Osteocyte (in vitro differentiated cells): ENCODE measurements at places on chromosomes 1 and 21. TPM values are rescaled to one million over a fixed set of nuclear protein-coding genes. Genes with fewer than 3 reads are reported as not detected.

HAO2 gene
- total RNA-seq, result not detected in 2 replicates

DNA sequence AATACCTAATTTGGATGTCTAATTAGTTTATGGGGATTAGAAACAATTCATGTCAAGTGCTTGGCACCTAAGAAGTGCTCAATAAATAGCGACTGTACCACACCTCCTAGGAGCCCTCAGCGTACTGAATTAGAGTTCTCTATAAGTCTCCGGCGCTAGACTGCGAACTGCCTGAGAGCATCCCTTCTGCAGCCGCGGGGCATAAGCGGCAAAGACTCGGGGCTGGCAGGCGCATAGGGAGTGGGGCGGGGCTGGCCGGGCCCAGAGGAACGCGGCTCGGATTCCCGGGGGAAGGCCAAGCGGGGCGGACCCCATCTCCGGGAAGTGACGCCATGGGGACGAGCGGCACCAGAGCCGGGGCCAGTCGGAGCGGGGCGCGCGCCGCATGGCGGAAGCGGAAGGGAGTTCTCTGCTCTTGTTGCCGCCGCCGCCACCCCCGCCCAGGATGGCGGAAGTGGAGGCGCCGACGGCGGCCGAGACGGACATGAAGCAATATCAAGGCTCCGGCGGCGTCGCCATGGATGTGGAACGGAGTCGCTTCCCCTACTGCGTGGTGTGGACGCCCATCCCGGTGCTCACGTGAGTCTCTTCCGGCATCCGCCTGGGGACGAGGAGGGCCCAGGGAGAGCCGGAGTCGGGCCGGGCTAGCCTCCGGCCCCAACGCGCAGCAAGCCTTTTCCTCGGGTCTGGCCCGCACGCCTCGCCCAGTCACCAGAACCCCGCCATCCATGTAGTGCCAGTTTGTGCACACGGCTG, at the start of gene TMEM222:
TSS of gene TMEM222 (plus strand) at position 351 of the 756 bp plus-strand sequence. CDS start at position 386, 35 bp downstream.
- H3K27ac ChIP-seq, result peak within 1 kb of the TSS; percentile 91
- peaks cover 29% of the 10 kb centered on the region for H3K4me1 ChIP-seq
- peaks cover 12% of the 10 kb centered on the region for H3K36me3 ChIP-seq
- no peaks in the 10 kb centered on the region for H3K27me3 ChIP-seq

PCP4 gene
- not detected in 2 replicates for total RNA-seq

DNA sequence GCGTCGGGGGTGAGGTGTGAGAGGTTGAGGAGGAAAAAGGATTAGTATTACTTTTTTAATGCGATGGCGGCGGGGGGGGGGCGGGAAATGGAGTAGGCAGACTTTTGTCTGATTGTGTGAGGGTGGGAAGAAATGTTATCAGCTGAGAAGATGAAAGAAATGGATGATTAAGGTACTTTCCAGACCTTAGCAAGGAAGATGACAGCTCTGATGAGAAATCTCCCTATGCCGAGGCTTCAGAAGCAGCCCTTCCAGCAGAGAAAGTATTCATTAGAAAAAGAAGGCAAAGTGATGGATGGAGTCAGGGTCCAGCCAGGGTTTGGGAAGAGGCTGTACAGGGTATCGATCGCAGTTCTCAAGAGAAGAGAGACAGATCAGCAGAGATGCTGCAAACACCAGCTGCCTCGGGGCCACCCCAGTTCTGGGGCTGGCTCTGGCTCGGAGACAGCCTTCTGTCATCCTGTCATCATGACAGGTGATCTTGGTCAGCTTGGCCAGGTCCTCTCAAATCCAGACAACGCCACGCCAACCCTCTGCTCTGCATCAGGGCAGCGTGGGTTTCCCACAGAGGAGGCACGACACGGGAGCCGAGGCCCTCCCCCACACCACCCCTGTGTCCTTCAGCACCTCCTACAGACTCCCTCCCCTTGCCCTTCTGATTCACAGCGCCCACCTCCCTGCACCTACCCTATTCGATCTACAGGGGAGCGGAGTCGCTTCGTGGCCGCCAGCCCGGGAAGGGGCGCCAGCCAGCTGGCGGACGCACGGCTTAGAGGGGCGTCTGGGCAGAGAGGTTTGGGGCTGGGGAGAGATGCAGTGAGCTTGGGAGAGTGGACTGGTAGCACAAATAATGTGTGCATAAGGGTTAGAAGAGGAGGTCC, 674 bp upstream of the ATXN7L2 start:
- H3K27me3 ChIP-seq, result peaks cover 39% of the 10 kb centered on the region
- peak overlapping the region; percentile 88 for H3K4me3 ChIP-seq
- H3K27ac ChIP-seq, result no peak overlapping the region
- no peak for DNase-seq

TMPRSS3 gene
- total RNA-seq, result not detected in 2 replicates

DNA sequence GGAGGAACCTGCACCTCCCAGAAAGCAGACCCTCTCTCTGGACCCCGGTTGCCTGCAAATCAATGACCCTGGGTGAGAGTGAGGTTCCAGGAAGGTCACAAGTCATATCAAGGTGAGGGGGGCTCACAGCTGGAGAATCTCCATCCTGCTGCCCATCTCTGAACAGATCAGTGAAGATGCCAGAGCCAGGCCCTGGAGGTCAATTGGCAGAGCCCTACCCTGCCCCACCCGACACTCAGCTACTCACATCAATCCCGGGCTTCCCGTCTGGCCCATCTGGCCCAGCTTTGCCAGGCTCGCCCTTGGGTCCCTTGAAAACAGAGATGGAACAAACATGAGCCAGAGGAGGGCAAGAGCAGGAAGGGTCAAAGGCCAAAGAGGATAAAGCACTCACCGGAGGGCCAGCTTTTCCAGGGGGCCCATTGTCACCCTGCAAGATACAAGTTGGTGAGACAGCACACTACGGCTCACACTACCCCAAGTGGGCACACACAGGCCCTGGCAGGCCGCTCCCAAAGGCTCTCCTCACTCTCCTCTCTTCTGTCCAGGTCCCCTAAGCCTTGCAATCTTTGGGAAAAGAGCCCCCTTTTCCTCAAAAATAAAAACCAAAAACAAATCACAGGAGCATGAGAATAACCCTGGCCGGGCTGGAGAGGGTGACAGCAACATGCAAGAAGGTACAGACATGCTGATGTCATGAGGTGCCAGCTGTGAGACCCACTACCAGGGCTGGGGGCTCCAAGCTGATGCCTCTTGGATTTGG, 2.9 kb downstream of the COL9A2 start:
- peak; percentile 79 for DNase-seq
- H3K4me1 ChIP-seq, result peaks cover 32% of the 10 kb centered on the region
- H3K4me3 ChIP-seq, result no peak overlapping the region
- no peaks in the 10 kb centered on the region for H3K36me3 ChIP-seq
- no peak overlapping the region for H3K27ac ChIP-seq
- peaks cover 20% of the 10 kb centered on the region for H3K27me3 ChIP-seq

SLFNL1 gene
- total RNA-seq, result 0.29 and 0.30 TPM in 2 replicates

- no peak for DNase-seq
- H3K27ac ChIP-seq, result no peak overlapping the region
- H3K36me3 ChIP-seq, result no peaks in the 10 kb centered on the region
- H3K4me1 ChIP-seq, result peaks cover 23% of the 10 kb centered on the region
Measured at GRCh38 chr1:206508956-206509355, 1.6 kb downstream of the RASSF5 start.

GRCh38 chr1:150234309-150234565, 1.7 kb downstream of the ANP32E start:
- H3K4me3 ChIP-seq, result no peak overlapping the region
- no peak overlapping the region for H3K27ac ChIP-seq
- no peaks in the 10 kb centered on the region for H3K27me3 ChIP-seq
- no peak for DNase-seq

DNA sequence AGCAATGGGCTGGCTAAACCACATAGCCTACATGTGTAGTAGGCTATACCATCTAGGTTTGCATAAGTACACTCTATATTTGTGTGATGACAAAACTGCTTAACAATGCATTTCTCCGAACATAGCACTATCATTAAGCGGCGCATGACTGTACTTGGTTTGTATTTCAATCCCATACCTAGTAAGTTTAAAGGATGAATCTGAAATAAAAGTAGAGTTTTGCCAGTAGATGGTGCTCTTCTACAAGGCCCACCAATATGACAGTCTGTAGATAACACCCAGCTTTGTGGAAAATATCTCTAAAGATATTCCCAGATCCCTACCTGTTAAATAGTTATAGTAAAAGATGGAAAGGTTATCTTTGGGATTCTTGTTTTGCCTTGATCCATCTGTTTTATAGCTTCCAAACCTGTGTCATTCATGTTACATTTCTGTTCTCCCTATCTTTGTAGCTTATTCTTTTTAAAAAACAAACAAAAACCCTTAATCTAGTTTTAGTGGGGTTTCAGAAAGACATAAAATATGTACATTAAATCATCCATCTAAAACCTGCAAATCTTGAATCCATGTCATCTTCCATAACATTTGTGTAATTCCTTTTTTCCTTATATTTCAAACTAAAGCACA, 33.9 kb upstream of the ASPM start:
- no peak overlapping the region for H3K4me3 ChIP-seq
- peaks cover 3% of the 10 kb centered on the region for H3K4me1 ChIP-seq
- no peaks in the 10 kb centered on the region for H3K27me3 ChIP-seq
- DNase-seq, result no peak

GRCh38 chr1:227940791-227941241, 6.9 kb downstream of the WNT9A start:
- H3K4me1 ChIP-seq, result peaks cover 17% of the 10 kb centered on the region
- H3K36me3 ChIP-seq, result peaks cover 7% of the 10 kb centered on the region
- no peaks in the 10 kb centered on the region for H3K27me3 ChIP-seq
- H3K4me3 ChIP-seq, result no peak overlapping the region
- no peak overlapping the region for H3K27ac ChIP-seq

- no peak overlapping the region for H3K4me3 ChIP-seq
- peaks cover 31% of the 10 kb centered on the region for H3K4me1 ChIP-seq
- H3K27me3 ChIP-seq, result no peaks in the 10 kb centered on the region
- DNase-seq, result no peak
- H3K27ac ChIP-seq, result peak overlapping the region; percentile 2
Measured at GRCh38 chr21:16534408-16535101, 804.8 kb downstream of the USP25 start.

DNA sequence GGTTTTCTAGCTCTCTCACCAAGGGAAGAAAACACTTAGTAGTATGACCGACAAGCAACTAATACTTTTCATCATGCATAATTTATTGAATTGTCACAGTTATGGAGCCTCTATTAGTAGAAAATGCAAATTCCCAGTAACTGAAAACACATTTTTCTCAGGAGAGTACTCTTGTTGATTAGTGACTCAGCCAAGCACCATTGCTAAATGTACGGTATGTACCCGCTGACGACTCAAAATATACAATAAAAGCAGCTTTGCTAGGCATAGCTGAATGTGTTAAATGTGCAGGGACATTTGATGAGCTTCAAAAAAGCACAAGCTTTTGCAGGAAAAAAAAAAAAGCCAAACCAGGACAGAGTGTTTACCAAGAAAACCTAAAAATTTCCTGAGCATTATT, 63.9 kb downstream of the WDR64 start:
- no peak for DNase-seq
- no peak overlapping the region for H3K4me3 ChIP-seq
- no peaks in the 10 kb centered on the region for H3K36me3 ChIP-seq
- H3K4me1 ChIP-seq, result peaks cover 11% of the 10 kb centered on the region
- H3K27me3 ChIP-seq, result peaks cover 19% of the 10 kb centered on the region

GRCh38 chr1:58785442-58786058, 1.7 kb upstream of the JUN start:
- H3K27me3 ChIP-seq, result no peaks in the 10 kb centered on the region
- H3K4me3 ChIP-seq, result peak overlapping the region; percentile 89
- no peak for DNase-seq
- H3K36me3 ChIP-seq, result peaks cover 18% of the 10 kb centered on the region
- peak overlapping the region; percentile 98 for H3K27ac ChIP-seq

DNA sequence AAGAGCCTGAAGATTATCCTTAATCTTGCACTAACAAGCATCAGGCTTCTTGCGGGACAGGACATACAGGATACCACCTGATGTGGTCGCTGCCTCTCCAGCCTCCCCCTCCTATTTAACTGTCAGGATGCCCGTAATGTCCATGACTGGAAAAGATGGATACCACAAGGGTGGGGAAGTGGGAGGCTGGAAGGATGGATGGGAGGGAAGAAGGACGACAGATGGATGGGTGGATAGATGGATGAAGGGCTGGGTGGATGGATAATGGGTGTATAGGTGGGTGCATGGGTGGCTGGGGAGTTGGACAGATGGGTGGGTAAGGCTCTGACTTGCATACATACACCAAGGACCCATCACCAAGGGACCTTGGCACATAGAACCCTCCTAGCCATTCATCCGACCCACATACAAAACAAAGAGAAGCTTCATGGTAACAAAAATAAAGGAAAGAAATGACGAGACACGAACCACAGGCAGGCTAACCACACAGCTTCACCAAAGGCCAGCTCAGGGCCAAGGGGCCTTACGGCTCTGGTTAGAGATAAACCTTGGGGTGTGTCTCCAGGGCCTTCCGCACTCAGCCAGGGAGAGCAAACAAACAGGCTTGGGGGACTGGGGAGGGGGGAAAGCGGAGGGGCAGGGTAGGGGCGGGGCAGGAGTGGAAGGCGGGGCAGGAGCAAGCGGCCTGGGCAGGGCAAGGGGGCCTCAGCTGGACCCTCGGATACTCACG, 50.5 kb downstream of the HSPG2 start:
- DNase-seq, result no peak
- H3K4me1 ChIP-seq, result no peaks in the 10 kb centered on the region
- no peaks in the 10 kb centered on the region for H3K27me3 ChIP-seq
- no peak overlapping the region for H3K27ac ChIP-seq

GRCh38 chr21:40421121-40421520, 425.8 kb downstream of the DSCAM start:
- no peak overlapping the region for H3K27ac ChIP-seq
- no peaks in the 10 kb centered on the region for H3K36me3 ChIP-seq
- H3K4me3 ChIP-seq, result no peak overlapping the region
- no peaks in the 10 kb centered on the region for H3K4me1 ChIP-seq

DNA sequence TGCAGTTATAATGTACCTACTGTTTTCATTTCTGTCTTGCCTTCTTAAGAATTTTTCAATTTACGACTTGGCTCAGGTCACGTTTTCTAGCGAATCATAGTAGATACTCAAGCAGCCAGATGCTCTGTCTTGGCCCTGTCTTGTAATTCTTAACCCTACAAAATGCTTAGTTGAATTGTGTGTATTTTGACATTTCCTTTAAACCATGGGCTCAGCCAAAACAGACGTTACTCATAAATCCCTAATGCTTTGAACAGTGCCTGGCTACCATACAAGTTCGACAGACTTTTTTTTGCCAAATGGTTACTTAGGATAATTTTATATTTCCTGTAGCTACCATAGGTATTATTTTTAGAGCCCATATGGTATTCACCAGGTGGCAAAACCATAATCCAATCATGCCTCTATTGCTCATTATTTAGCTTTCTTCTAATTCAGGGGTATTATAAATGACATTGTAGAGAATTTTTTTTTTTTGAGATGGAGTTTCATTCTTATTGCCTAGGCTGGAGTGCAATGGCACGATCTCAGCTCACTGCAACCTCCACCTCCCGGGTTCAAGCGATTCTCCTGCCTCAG, 54.3 kb downstream of the KCNK1 start:
- H3K27ac ChIP-seq, result no peak overlapping the region
- no peaks in the 10 kb centered on the region for H3K4me1 ChIP-seq
- no peaks in the 10 kb centered on the region for H3K27me3 ChIP-seq
- no peaks in the 10 kb centered on the region for H3K36me3 ChIP-seq
- no peak for DNase-seq
- no peak overlapping the region for H3K4me3 ChIP-seq

DNA sequence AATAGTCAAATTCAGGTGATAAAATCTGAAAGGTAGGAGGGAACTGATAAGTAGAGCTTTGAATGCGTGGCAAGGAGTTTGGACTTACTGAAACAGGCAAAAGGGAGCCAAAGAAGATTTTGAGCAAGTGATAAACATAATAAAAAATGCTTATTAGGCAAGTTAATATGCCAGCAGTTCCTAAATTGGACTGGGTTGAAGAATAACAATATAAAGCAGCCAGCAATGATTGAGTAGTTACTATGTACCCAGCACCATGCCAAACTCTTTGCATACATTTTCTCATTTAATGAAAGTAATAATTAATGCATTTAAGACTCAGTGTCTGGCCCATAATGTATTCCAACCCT, 23.8 kb upstream of the AHCYL1 start:
- DNase-seq, result no peak
- peak overlapping the region; percentile 12 for H3K4me3 ChIP-seq
- H3K36me3 ChIP-seq, result no peaks in the 10 kb centered on the region
- no peaks in the 10 kb centered on the region for H3K27me3 ChIP-seq

INAVA gene
- total RNA-seq, result 2.0 and 2.1 TPM in 2 replicates
